ENCODE measurements at places on chromosomes 7 and 10.

DNA sequence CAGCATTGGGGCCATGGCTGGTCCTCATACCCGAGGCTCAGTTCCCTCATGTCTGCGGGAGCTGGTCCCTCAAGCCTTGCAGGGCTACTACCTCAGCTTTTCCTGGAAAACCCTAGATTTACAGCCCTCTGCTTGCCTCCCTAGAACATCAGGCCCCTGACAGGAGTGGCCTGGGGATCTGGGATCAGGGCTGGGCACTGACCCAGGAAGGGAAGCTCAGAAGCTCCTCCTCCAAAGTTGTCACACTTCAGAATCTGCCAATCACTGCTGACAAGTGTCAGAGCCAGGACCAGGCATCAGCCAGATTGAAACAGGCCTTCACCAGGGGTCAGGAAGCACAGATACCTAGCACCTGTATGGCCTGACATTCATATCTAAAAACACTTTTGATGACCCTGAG is 115.2 kb downstream of the GRID1 start:
- DNase-seq = no peak

DNA sequence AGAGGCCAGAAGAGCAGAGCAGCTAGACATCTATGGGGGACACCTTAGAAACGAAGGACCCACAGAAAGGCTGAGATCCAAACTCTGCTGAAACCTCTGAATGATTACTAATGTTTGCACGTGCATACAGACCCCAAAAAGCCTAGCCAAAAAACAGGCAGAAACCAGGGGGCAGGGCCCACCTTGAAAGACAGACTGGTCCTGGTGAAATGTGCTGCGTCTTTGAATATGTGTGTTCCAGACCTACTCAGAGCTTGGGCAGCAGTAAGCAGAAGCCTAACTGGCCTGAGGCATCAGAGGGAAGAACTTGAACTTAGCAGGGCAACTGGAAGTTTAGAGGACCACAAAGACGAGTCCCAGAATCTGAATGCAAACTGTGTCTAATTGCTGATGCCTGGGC is 251.8 kb downstream of the TEX36 start:
- no peak for DNase-seq

DNA sequence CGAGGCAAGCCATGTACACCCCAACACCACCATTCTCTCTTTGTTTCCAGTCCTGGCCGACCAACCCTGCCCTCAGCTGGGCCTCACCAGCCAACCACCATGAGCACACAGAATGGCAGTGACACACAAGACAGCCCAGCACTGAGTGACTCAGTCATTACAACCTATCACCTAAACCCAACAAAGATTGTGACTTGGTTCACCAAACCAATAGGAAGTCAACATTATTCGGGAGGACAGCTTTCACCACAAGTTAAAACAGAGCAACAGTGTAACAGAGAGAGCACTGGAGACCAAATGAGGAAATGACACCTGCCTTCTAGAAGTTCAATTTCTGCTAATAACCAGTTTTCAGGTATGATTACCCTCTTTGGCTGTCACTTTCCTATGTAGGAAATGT is 72.1 kb downstream of the DNMBP start:
- DNase-seq = no peak

DNA sequence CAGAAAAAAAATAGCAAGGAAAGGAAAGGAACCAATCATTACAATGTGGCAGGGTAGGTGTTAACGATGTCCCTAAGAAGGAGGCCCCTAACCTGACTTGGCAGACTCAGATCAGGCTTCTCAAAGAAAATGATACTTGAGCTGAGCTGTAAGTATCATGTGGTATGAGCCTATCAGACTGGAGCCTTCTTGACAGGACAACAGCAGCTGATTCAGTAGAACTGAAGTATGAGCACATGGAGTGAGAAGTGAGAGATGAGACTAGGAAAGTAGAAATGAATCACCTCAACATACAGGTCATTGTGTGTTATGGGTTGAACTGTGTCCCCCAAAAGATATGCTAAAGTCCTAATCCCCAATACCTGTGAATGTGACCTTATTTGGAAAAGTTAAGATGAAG is 66.3 kb downstream of the MTERF1 start:
- DNase-seq = no peak

DNA sequence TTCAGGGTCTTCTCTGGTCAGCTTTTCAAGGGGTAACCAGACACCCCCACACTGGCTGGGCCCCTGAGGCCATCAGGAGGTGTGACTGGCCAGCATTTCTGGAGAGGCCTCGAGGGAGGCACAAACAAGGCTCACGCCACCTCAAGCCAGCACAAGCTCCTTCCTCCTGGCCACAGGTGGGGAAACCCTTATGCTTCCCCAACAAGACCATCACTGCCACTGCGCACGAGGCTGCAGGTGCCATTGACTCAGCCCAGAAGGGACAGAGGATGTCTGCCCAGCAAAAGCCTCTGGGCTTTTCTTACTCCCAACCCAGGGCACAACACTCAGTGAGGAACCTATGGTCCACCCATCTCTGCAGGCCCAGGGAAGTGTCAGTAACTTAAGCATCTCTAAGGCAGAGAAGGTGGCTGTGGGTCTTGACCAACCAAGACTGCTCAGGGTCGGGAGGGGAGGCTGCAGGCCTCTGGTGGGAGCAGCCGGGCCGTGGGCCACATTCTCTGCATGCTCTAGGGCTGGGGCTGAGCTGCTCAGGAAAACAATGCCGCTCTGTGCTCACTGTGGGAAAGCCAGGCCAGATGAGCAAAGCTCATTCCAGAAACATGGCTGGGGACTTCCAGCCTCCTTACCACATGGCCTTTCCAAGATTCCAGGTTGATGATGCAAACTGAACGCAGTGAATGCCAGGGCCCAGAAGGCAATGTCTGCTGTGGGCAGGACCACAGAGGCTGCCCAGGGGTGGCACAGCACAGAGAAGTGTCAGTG is 24.2 kb upstream of the RASSF4 start:
- DNase-seq = no peak

DNA sequence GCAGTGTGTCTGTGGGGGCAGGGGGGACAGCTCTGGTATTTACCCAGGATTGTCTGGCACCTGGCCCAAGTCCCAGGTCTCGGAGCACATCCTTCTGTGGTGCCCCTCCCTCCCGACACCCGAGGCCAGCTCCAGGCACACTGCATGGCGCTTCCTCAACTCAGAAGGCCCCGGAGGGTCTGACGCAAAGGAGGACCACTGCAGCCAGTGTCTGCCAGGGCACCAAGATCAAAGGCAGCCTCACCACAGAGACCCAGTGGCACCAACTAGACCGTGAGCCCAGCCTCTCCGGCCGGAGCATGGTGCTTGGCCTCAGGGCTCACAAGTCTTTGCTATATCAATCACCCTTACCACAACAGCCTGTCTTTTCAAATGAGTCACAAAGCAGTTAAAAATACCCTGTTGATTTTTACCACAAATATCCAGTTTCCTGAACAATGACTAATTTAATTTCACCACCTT is 99.3 kb upstream of the DDC start:
- DNase-seq = no peak

GRCh38 chr7:73893342-73894101 is 32.6 kb downstream of the TMEM270 start:
- DNase-seq = no peak

- no peak for DNase-seq
These were observed 272.4 kb downstream of the ADARB2 start for GRCh38 chr10:1464881-1465417.

- no peak for DNase-seq
These were observed 493.6 kb downstream of the RPS24 start for GRCh38 chr10:78527296-78527695.

GRCh38 chr7:2148189-2148588 is 84.6 kb downstream of the MAD1L1 start:
- DNase-seq = no peak

DNA sequence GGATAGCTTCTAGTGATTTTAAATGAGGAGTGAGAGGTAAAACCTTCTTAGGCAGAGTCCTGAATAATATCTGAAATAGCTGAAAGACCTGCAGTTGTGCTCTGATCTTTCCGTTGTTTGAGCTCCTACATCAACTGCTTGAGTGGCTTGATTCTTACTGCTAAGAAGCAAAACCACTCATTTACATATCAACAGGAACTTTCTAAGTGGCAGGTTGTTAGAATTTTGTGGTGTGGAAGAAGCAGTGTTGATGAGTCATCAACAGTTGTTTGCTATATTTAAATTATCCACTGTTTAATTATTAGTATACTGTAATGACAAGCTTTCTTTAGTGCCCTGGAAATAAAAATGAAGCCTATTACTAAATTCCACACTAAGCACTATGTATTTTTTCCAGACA is 689.5 kb downstream of the DNAJB9 start:
- no peak for DNase-seq

GRCh38 chr10:7161484-7162250 is 249.2 kb downstream of the SFMBT2 start:
- no peak for DNase-seq

DNA sequence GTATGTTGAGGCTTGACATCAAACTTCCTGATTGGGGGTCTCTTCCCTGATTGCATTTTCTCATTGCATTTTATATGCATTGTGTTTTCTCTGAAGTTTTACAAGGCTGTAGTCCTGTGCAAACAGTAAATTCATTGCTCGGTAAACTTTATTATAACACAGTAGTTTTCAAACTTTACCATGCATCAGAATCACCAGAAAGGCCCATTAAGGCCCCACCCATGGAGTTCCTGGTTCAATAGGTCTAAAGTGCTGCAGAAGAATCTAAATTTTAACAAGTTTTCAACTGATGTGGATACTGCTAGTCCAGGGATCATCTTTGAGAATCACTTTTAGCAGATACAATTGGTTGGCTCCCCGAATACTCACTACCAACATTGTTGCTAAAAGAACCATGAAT is 634.7 kb upstream of the LRRTM3 start:
- no peak for DNase-seq

GRCh38 chr10:61001731-61002122 is 57.7 kb upstream of the RHOBTB1 start:
- no peak for DNase-seq

- no peak for DNase-seq
These were observed 31.1 kb downstream of the PFKFB3 start for GRCh38 chr10:6233725-6234277.

DNA sequence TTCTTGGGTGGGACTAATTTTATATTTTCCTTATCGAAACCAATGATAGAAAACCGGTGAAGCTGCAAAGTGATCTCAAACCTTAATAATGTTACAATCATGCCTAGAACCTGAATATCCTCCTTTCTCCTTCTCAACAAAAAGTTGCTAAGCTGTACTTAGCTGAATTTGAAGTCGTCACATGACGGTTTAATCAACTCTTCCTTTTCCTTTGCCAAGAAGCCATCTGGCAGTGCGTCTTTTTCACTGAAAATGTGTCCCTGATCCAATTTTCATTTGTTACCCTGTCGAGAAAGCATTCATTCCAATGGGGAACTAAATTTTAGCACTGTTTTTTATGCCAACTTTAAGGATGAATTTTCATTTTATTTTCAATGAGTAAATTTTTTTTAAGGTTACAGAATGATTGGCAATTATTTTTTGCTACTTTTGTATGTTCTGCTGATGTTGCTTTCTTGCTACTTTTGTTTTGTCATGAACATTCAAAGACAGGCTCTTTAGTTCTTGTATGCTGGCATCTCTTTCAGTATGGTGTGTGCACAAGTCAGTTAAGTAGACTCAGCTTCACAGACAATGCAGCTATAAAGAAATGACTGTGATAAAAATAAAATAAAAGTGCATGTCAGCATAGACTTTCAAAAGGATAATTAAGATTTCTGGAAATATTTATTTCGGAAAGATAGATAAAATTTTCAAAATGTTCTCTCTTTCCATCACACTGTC is 980.0 kb downstream of the DNAJB9 start:
- DNase-seq = no peak

DNA sequence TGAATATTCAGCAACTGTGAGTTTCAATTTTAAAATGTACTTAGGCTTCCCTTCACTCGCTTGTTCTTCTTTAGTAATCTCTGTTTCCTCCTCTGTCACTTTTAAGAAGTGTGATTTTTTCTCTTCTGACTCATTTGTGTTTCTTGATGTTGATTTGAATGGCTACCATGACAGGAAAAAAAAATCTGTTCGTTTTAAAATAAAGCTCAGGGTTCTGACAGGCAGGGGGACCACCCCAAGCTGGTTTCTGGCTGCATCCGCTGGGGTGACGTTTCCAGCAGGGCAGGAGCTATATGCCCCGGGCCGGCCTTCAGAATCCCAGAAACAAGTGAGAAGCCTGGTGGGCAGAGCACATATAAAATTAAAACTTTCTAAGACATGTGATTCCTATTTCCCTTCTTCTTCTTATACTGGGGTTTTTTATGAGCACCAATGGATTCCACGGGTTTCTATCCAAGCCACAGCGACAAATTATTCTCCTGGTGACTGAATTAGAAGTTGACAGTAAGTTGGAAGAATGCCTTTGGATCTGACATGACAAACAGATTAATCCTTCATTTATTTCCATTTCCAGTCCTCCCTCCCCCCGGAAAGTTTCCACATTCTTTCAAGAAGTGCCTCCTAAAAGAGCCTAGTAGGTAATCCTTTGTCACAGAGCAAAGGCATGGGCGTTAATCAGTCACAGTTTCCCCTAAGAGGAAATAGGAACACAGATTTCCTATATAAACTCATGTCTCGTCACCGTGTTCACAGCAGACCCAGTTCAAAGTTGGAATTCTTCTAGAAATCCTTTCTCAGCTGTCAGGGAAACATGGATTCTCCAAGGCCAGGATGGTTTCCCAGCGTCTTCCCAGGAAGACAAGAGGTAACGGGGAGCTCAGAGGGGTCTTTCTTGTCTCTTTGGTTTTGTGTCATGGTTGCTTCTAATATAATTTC is 79.9 kb downstream of the PTPRE start:
- DNase-seq = no peak

GRCh38 chr10:37654466-37654865 is 202.9 kb downstream of the ZNF248 start:
- DNase-seq = no peak

GRCh38 chr7:36514289-36515243 is 124.9 kb downstream of the ANLN start:
- DNase-seq = no peak

- DNase-seq = no peak
These were observed 5.4 kb downstream of the LRRC4 start for GRCh38 chr7:128025819-128026218.

DNA sequence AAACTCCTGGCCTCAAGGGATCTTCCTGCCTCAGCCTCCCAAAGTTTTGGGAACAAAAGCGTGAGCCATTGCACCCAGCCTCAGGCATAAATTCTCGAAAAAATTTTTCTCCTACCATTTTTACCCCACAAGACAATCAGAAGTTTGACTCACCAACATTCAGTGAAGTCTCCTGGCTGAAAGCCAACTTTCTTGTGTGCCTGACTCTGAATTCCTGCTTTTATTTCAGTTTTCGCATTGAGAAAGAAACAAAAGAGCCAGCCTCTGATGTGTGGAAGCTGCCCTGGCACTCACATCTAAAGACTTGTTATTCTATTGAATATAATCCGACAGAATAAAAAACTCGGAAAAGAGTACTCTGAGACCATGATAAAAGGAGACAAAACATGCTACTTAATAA is 402.9 kb downstream of the MAGI2 start:
- no peak for DNase-seq

- DNase-seq = no peak
These were observed 18.3 kb upstream of the ZNF12 start for GRCh38 chr7:6725003-6725402.

GRCh38 chr7:82740246-82740848 is 296.8 kb upstream of the CACNA2D1 start:
- no peak for DNase-seq

Data from stimulated activated CD8-positive, alpha-beta memory T cell treated with anti-CD3 and anti-CD28 coated beads, Interleukin-7, amount 100 ng/mL, for 1 hour (primary cell).